Chondrocyte (in vitro differentiated cells): ENCODE measurements at places on chromosomes 11 and 22. TPM values are rescaled to one million over a fixed set of nuclear protein-coding genes. Genes with fewer than 3 reads are reported as not detected.

DNA sequence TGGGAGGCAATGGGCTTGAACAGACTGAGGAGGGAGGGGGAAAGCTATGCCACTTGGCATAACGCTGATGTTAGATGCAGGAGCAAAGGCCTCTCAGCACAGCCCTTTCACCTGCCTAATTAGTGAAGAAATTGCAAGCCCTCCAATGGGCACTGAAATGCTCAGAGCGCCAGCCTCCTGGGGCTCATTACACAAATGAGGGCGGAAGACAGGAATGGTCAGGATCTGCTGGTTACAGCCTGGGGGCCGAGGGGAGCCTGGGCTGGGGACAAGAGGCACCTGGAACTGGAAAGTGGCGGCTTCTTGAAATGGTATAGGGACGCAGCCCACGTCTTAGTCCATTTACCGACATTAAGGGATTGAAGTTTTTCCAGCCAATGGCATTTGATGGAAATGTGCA lies 50.2 kb upstream of the PLET1 start:
- no peaks in the 10 kb centered on the region for H3K27me3 ChIP-seq
- H3K4me3 ChIP-seq: no peak overlapping the region
- DNase-seq: no peak
- H3K27ac ChIP-seq: no peak overlapping the region
- peaks cover 9% of the 10 kb centered on the region for H3K36me3 ChIP-seq

The MYBPC3 gene
- total RNA-seq: not detected in 3 replicates

The FAM180B gene
- total RNA-seq: not detected in 3 replicates

GRCh38 chr11:62370743-62371440 lies 33.6 kb downstream of the ASRGL1 start:
- H3K27me3 ChIP-seq: no peaks in the 10 kb centered on the region
- no peaks in the 10 kb centered on the region for H3K36me3 ChIP-seq
- H3K27ac ChIP-seq: no peak overlapping the region
- DNase-seq: no peak

GRCh38 chr11:22774716-22775115 lies 54.9 kb downstream of the SVIP start:
- H3K27ac ChIP-seq: no peak overlapping the region
- no peak for DNase-seq
- no peaks in the 10 kb centered on the region for H3K4me1 ChIP-seq
- H3K27me3 ChIP-seq: peaks cover 14% of the 10 kb centered on the region

DNA sequence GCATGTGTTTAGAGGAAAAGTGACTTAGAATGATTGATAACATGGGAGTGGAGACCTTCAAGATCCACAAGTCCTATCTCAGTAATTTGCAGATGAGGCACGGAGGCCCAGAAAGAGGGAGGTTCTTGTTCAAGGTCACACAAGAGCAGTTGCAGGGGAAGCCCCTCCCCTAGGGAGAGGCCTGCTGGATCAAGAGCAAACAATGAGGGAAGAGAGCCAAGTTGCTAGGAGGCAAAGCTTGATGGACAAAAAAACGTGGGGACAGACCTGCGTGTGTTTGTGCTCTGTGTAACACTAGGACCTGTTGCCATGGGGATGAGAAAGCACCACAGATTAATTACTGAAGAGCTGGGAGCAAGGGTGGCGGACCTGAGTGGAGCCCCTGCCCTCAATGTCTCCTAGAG lies 6.4 kb upstream of the MFRP start:
- peaks cover 20% of the 10 kb centered on the region for H3K27me3 ChIP-seq
- H3K4me1 ChIP-seq: peaks cover 7% of the 10 kb centered on the region
- H3K4me3 ChIP-seq: no peak overlapping the region
- no peak overlapping the region for H3K27ac ChIP-seq
- peaks cover 4% of the 10 kb centered on the region for H3K36me3 ChIP-seq

DNA sequence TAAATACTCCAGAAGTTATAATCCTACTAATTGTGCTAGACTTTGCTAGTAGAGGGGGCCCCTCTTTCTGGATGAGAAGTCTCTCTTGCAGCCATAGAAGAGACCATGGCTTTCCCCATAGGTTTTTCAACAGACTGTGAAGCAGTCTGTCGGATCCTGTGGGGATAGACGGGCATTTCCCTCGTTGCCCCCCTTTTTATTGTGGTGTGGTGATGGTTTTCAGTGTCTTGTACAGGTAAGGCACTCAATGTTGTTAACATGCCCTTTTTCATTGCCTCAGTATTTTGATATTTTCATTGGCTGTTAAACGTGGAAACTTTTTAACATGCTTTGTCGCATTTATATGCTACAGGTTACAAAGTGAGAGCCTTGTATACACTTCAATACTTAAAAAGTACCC lies 16.4 kb upstream of the GAS2L1 start:
- H3K4me1 ChIP-seq: no peaks in the 10 kb centered on the region
- H3K4me3 ChIP-seq: no peak overlapping the region
- H3K27ac ChIP-seq: no peak overlapping the region
- peaks cover 44% of the 10 kb centered on the region for H3K36me3 ChIP-seq
- DNase-seq: no peak

DNA sequence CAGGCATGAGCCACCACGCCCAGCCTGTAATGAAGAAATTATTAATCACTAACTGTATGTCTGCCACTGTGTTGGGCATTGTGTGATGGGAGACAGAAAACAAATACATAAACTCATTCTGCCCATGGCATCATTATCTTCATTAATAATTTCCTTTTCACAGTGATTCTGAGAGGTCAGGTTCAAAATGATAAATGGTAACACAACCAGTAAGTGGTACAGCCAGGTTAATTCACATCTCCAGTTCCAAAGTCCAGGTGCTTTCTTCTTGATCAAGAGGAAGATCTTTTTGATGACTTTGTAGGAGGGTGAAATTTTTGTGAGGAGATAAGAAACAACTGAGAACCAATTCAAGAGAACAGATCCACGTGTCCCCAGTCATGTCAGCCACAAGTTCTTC lies 66.7 kb downstream of the PISD start:
- H3K36me3 ChIP-seq: no peaks in the 10 kb centered on the region
- no peaks in the 10 kb centered on the region for H3K27me3 ChIP-seq
- H3K27ac ChIP-seq: no peak overlapping the region
- H3K4me1 ChIP-seq: peaks cover 4% of the 10 kb centered on the region
- H3K4me3 ChIP-seq: no peak overlapping the region
- DNase-seq: no peak

The MRGPRE gene
- total RNA-seq: not detected in 3 replicates

DNA sequence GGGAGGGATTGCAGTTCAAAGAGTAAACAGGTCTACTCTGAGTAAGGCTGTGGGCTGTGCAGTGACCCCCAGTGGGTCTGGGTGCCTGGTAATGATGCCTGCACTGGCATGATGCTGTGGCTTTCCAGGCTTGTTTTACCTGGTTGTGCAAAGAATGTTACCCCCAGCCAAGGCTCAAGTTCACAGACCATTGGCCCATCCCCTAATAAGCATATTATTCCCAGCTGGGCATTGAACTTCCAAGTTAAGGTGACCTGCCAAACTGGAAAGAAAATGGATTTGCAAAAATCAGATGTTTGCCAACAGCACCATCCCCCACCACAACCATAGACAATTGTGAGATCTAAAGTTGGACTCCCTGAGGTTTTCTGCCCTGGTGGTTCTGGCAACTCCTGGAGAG lies 7.9 kb upstream of the EHF start:
- no peaks in the 10 kb centered on the region for H3K36me3 ChIP-seq
- peaks cover 5% of the 10 kb centered on the region for H3K4me1 ChIP-seq
- DNase-seq: no peak
- H3K4me3 ChIP-seq: no peak overlapping the region
- no peak overlapping the region for H3K27ac ChIP-seq

- H3K4me3 ChIP-seq: no peak overlapping the region
- H3K36me3 ChIP-seq: no peaks in the 10 kb centered on the region
- H3K27ac ChIP-seq: no peak overlapping the region
- peaks cover 41% of the 10 kb centered on the region for H3K27me3 ChIP-seq
These were observed 52.7 kb upstream of the GRAMD1B start for GRCh38 chr11:123377355-123377754.

DNA sequence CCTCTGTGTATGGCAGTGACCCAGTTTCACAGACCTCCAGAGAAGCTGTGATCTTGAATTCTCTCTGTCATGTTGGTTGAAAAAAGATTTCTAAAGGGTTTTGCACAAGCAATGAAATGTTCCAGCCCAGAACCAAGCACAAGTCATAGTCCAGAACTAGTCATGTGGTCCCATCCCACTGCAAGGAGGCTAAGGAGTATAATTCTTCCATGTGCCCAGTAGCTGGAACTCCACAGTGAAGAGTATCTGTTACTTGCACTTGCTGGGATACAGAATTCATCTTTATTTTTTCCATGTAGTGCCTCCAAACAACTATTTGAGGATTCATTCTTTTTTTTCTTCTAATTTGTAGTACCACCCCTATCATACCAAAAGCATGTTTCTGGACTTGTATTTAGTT lies 9.9 kb upstream of the MMP8 start:
- no peak for DNase-seq
- no peak overlapping the region for H3K4me3 ChIP-seq
- no peak overlapping the region for H3K27ac ChIP-seq
- H3K36me3 ChIP-seq: peaks cover 4% of the 10 kb centered on the region
- no peaks in the 10 kb centered on the region for H3K4me1 ChIP-seq

The SPTY2D1 gene
- total RNA-seq: 19.6 to 23.3 TPM (median 20.4 TPM) in 3 replicates

The ADAMTS15 gene
- 16.8 to 140 TPM (median 136 TPM) in 3 replicates for total RNA-seq

DNA sequence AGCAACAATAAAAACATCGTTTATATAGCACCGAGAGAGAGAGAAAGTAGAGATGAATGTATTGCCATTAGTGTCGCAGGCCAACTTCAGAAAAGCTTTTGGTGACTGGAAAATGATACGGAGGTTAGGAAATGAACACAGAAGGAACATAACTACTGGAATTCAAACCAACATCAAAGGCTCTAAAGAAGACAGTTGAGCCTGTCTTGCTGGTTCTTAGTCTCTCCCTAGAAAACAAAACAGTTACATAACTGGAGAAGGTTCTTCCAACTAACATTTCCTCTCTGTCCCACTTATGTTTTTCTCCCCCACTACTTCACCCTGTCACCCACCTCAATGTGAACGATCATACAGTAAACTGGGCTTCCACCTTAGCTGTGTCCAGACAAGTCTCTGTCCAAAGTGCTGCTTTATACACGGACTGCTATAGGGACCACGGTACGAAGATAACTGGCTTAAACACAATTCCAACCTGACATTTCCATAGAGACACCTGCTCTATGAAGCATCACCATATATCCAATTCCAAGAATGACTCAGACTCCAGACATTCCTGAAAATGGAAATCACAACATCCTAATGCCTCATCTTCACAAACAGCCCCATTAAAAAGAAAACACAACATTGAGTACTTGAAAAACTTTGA lies 85.2 kb upstream of the ARHGAP32 start:
- H3K4me3 ChIP-seq: peak overlapping the region; percentile 79
- no peaks in the 10 kb centered on the region for H3K27me3 ChIP-seq
- DNase-seq: no peak
- no peaks in the 10 kb centered on the region for H3K36me3 ChIP-seq

The OPCML gene
- total RNA-seq: 0.73 to 3.3 TPM (median 2.7 TPM) in 3 replicates

GRCh38 chr11:124749912-124750311 lies 2.1 kb downstream of the VSIG2 start:
- H3K36me3 ChIP-seq: peaks cover 2% of the 10 kb centered on the region
- no peak overlapping the region for H3K27ac ChIP-seq
- DNase-seq: no peak
- no peak overlapping the region for H3K4me3 ChIP-seq

GRCh38 chr22:46465345-46465720 lies 72.1 kb downstream of the CELSR1 start:
- no peak for DNase-seq
- peak overlapping the region; percentile 69 for H3K27ac ChIP-seq
- H3K4me3 ChIP-seq: no peak overlapping the region
- peaks cover 23% of the 10 kb centered on the region for H3K4me1 ChIP-seq
- H3K36me3 ChIP-seq: peaks cover 5% of the 10 kb centered on the region
